Fibroblast of gingiva (primary cell): ENCODE measurements at places on chromosomes 4 and X.

DNA sequence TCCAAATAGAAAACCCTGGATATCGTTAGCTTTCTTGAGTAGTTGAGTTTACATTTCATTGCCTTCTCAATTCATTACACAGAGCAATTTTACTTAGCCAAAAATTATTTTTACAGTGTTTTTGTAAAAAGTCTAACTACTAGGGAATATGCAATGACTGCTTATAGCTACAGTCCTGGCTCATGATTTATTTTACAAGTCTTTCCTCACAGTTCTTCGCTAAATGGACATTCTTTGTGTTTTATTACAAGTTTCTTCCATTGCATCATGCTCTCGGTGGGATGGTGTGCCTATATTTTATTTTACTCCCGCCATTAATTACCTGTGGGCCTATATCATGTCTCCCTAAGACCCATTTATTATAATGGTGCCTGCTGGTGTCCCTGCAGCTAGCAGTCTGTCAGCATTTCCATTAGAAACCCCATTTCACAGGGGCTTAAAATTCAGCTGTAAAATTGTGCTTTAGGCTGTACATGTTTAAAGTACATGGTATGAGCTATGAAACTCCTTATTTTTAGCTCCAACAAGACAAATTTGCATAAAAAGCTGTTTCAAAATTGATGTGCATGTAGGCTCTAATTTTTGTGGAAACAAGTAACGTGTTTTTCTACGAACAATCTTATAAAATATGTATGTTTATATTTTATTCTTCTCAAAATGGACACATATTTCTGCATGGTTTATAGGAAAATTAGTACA, 227.4 kb downstream of the SLC7A11 start:
- DNase-seq, result no peak

GRCh38 chr4:42845586-42845985, 46.9 kb upstream of the GRXCR1 start:
- no peak for DNase-seq

DNA sequence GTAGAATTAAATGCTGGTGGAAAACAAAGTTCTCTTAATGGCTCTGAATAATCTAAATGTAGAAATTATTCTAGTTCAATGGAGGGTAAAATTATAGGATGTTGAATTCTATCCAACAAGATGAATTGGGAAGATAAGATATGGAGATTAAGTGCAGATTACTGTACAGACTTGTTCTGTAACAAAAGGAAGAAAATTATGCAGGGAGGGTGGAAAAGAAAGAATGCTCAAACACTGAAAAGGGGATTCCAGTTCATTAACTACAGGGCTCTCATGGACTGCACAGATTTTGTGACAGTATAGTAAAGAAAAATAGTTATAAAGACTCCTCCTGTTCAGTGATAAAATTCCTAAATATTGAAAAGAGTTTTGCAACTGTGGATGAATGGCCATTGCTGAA, 1794.0 kb upstream of the PCDH7 start:
- no peak for DNase-seq

- no peak for DNase-seq
These were observed 24.8 kb downstream of the CYTL1 start for GRCh38 chr4:4994312-4995097.

- DNase-seq, result no peak
These were observed 30.9 kb downstream of the CASP6 start for GRCh38 chr4:109672169-109672930.

DNA sequence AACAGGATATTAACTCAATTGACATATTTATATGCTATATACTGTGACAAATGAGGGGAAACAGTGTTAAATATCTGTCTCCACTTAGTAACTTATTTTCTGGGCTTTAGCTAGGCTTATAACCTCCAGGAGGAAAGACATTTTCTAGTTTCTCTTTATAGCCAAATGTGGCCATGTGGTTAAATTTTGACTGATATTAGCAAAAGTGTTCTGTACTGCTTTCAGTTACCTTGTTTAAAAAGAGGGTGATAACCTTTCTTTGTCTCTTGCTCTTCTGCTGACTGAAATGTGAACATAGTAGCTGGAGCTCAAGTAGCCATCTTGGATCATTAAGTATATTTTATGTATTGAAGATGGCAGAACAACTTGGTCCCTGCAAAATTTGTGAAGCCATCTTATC, 253.7 kb downstream of the PDHA2 start:
- DNase-seq, result no peak

GRCh38 chrX:78838709-78839108, 91.2 kb downstream of the LPAR4 start:
- DNase-seq, result no peak

- no peak for DNase-seq
These were observed 16.1 kb downstream of the NSG1 start for GRCh38 chr4:4402966-4403365.

DNA sequence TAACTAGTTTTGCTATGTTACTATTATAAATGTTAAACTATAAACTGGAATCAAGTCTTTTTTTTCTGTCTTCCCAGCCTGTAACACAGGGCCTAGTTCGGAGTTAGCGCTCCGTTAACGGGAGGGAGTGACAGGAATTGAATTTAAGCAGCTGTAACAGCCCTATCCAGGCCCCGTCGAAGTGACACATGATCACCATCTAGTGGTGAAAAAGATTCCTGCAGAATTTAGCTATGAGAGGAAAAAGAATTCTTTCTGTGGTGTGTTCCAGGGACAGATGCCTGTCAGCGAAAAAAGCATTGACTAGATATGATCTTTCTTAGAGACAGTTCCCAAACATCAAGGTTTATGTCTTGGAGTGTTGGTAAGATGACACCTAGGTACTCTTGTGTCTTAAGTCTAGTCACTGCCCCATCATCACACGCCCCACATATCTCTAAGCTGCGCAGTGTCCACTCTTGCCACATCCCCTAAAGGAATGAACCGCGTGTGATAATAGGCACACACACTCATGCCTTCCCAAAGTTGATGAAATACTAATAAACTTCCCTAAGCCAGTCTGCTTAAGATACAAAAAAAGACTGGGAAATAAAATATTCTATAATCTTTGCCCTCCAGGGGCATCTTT, 2.1 kb downstream of the GAB3 start:
- DNase-seq, result peak; percentile 26

- DNase-seq, result no peak
These were observed 141.4 kb upstream of the LNX1 start for GRCh38 chr4:53732661-53733060.

DNA sequence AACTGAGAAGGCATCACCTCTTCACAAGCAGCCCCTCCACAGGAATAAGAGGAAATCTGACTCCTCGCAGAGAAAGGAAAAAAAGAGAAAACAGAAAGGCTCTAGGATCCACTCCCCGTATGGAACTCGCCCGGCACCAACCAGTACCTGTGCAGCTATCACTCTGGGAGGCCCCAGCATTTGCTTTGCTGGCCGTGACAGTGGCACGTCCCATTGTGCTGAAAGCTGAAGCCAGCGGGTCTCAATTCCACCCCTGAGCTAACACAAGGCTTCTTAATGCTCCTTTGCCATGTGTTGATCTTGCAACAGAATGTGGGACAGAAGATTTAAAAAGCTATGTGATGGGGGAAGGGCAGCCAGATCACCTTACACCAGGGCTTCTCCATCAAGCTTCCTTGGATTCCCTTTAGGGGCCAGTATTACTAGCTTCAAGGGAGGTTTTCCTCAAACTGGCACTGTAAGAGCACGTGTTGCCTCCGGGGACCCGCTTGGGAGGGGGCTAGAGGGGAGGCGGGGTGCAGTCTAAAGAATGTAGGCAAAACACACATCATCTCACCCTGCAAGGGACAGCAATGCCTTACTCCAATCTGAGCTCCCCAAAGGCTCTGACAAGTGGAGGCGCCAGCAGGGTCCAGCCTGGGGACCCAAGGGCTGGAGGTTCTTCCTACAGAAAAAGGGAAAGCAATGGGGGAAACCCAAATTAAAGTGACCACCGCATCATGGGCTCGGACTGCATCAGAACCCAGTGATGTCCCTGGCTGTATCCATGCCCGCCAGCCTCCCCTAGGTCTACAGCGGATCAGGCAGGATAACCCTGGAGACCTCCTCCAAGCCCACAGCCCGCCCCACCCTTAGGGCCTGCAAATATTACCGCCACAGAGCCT, 1.2 kb downstream of the USP46 start:
- peak; percentile 85 for DNase-seq

DNA sequence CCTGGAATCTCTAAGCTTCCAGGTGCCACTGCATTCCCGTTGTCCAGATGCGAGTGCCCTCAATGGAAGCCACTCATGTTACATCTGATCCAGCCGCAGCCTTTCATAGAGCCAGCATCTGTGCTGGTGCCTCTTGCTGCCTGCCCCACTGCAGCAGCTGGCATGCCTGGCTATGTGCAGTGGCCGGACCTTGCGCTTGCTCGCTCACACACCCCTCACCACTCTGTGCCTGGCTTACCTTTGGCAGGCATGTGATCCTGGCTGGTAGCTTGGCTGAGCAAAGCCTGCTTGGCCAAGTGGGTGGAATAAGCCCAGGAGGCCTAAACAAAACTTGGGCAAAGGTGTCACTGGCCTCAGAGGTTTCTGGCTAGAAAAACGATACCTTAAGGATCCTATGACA, 59.5 kb upstream of the CDKN2AIP start:
- DNase-seq, result no peak

- DNase-seq, result no peak
These were observed 14.7 kb upstream of the SEC24D start for GRCh38 chr4:118850488-118851173.

DNA sequence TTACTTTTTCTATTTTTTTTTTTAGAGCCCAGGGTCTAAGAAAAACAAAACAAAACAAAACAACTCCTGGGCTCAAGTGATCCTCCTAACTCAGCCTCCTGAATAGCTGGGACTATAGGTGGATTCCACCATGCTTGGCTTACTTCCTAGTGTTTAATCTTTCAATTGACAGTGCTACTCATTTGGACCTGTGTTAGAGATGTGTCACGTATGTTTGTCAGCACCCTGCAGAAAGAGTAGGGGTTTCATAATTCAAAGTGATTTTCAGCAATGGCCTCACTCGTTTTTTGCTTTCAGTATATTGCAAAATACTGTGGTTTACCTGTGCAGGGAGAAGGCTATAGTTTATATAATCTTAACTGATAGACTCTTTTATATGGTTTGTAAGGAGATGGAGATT, 71.6 kb upstream of the TEX13D start:
- no peak for DNase-seq

DNA sequence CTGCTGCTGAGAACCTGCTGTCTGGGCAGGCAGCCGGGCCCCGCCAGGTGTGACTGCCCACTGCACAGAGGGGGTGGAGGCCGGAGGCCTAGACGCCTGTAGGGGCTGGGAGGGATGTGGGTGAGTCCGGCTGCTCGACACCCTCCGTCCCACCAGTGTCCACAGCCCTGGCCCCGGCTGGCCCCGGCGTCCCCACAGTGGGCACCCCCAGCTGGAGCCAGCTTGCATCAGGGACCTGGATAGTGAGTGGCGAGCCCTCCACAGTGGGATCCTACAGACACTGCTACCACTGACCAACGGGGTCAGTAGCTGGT, 34.7 kb upstream of the SPON2 start:
- no peak for DNase-seq

DNA sequence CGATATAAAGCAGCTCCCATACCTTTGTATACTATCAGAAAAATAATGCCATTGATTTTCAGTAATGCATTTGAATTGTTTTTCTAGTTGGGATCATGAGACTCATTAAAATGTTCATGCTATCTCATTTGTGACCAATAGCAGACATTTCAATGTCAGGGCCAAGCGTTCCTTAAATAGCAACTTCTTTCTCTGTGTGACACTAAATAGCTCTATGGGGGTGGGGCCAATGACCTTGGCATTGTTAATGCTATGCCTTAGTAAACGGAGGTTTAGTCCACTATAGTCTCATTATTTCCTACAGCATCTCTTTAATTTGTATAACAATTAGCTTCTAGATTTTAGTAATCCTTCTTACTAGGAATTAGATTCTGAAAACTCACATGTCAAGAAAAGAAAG, 48.6 kb upstream of the ARHGAP24 start:
- DNase-seq, result no peak

- DNase-seq, result no peak
These were observed 21.2 kb downstream of the WDR1 start for GRCh38 chr4:10095296-10095991.

DNA sequence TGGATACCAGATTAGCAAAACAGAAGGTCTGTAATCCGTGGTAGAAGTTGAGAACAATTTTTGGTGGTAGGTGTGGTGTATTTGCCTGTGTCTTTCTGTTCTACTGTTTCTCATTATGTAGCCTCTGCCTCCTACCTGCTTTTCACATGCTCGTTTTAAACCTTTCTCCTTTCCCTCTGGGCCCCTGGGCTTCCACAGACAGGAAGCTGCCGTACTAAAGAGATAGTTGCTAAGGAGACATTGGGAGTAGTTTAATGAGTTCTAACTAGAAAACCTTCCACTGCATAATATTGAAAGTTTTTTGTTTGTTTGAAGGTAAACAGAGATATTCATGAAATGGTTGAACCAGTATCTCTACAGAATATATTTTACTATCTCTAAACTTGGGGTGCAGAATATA, 107.8 kb downstream of the STOX2 start:
- DNase-seq, result no peak

DNA sequence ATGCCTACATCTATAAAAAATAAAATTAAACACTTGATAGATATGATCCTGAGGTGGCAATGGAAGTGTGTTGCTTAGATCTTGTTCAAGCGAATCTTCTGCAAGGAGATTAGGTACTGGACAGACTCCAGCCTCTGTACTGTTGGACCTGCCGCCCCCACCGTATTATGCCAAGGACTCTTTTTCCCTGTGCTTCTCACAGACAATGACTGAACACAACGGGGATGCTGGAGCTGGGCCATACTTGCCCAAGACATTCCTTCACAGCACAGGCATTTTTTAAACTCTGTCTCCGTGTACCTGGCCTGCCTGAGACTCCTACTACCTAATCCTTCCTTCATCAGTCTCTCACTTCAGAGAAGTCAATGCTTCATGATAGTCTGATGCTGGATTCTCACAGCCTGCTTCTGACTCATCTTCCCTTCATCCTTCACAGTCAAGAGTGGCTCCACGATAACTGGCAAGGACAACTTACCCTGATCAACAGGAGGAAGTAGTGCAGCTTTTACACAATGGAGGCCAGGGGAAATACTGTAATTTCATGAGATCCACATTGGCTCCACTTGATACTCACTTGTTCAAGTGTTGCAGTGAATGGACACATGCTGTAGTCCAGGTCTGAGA, 754.6 kb upstream of the AGA start:
- no peak for DNase-seq

DNA sequence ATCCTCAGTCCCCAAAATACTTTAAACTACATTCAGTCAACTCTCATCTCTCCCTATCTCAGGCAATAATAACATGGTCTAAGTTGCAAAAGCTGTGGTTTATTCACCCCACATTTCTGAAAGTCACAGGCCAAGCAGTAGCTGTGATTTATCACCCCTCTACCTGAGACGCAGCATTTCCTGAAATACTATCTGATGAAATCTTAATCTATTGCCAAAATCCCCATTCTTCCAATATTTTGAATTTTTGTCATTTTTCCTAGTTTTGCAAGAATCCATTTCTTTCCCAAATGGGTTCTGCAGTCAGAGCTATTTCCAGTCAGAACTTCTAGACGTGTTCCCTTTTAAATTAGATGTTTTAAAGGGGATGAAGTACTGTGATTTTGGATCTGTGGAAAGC, 148.3 kb downstream of the BANK1 start:
- DNase-seq, result no peak

GRCh38 chr4:42523066-42523718, 125.9 kb downstream of the SHISA3 start:
- DNase-seq, result no peak

- no peak for DNase-seq
These were observed 426 bp upstream of the XIAP start for GRCh38 chrX:123859409-123859845.
